ENCODE measurements at places on chromosomes 6 and 20.

- no peak for DNase-seq
These were observed 171.9 kb upstream of the JARID2 start for GRCh38 chr6:15073883-15074465.

GRCh38 chr6:25017486-25017885 is 81.7 kb upstream of the RIPOR2 start:
- DNase-seq: no peak

GRCh38 chr6:170033666-170034065 is 257.2 kb downstream of the DLL1 start:
- DNase-seq: no peak

- DNase-seq: no peak
These were observed 11.9 kb upstream of the RBBP8NL start for GRCh38 chr20:62439218-62439617.

GRCh38 chr6:89599727-89600126 is 38.8 kb downstream of the LYRM2 start:
- DNase-seq: no peak

DNA sequence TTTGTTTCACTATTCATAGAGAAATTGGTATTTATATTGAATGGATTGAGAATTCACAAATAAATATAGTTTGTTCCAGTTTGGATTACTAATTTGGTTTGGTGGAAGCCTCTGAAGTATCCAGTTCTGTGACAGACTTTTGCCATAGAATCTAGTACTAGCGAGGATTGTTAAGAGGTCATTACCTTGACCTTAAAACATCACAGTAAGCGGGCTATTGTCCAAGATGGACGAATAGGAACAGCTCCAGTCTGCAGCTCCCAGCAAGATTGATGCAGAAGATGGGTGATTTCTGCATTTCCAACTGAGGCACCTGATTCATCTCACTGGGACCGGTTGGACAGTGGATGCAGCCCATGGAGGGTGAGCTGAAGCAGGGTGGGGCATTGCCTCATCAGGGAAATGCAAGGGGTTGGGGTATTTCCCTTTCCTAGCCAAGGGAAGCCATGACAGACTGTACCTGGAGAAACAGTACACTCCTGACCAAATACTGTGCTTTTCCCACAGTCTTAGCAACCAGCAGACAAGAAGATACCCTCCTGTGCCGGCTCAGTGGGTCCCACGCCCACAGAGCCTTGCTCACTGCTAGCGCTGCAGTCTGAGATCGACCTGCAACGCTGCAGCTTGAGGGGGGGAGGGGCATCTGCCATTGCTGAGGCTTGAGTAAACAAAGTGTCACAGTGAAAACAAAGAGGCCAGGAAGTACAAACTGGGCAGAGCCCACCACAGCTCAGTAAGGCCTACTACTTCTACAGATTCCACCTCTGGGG is 66.4 kb upstream of the NEDD9 start:
- no peak for DNase-seq

GRCh38 chr20:5033566-5033965 is 32.3 kb upstream of the SLC23A2 start:
- DNase-seq: no peak

- no peak for DNase-seq
These were observed 2.4 kb upstream of the EBF4 start for GRCh38 chr20:2690213-2690612.

DNA sequence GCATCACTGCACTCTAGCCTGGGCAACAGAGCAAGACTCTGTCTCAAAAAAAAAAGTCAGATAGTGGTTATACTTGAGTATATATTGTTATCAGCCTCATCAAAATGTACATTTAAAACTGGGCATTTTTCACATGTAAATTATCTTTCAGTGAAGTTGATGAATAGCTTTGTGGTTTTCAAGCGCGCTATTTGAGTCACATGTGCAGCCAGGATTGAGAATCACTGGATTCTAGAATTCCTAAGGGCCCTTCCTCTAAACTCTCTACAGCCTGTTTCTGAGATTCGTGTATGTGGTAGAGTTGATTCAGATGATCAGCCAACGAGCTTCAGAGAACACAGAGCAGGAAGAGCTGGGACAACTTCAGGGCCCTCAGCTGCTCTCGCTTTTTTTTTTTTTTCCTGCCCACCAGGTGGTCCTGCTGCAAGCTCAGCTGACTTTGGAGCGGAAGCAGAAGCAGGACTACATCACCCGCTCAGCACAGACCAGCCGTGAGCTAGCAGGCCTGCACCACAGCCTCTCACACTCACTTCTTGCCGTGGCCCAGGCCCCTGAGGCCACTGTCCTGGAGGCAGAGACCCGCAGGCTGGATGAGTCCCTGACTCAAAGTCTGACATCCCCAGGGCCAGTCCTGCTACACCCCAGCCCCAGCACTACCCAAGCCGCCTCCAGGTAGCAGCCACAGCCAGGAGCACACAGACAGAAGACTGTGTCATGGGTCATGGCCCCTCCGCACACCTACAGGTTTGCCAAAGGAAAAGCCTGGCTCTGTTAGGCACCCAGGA is 18.3 kb downstream of the C20orf173 start:
- DNase-seq: no peak

GRCh38 chr6:132365281-132365907 is 35.9 kb downstream of the MOXD1 start:
- DNase-seq: no peak

DNA sequence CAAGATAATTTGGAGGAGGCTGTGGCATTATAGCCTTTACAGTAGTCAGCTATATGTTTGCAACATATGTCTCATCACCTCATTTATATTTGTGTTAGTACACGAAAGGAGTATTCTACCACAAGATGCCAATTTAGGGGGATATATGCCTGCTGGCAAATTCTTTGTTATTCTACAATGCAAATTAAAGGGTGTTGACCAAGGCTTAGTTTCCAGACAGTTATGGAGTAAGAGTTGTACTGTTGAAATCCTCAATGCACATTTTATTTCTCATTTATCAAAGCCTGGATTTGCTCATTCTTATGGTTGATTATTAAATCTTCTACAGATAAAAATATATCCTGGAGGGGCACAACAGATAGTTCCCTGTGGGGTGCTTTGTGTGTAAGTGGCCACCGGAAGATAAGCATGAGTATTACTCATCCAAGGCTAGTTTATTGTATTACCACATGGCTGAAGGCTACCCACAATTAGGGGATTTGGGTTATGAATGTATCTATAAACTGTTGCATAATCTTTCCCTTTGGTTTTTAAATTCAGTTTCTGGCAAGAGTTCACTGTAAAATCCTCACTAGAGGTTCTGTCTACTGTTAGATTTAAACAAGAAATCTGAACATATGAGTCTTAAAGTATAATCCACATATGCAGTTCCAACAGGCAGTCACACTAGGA is 9.0 kb downstream of the CST9 start:
- DNase-seq: no peak

- no peak for DNase-seq
These were observed 26.2 kb upstream of the OPRM1 start for GRCh38 chr6:154012852-154013251.

DNA sequence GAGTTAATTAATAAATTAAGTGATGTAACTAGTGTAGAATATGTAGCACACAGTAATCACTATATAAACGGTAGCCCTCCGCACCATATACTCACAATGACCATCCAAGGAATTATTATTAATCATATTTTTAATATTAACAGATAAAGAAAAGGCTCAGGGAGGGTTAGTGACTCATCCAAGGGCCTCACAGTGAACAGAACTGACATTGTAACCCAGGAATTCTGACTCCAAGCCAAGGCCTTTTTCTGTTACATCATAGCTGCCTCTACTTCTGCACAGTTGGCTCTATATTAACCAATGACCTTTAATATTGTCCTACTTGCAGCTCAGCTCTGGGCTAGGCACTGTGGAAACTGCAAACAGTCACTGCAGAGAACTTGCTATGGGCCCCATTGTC is 117.5 kb upstream of the SIRPG start:
- DNase-seq: no peak

GRCh38 chr20:32017711-32018251 is 7.5 kb downstream of the CCM2L start:
- no peak for DNase-seq

- no peak for DNase-seq
These were observed 75.2 kb downstream of the LRRC1 start for GRCh38 chr6:53869964-53870363.

DNA sequence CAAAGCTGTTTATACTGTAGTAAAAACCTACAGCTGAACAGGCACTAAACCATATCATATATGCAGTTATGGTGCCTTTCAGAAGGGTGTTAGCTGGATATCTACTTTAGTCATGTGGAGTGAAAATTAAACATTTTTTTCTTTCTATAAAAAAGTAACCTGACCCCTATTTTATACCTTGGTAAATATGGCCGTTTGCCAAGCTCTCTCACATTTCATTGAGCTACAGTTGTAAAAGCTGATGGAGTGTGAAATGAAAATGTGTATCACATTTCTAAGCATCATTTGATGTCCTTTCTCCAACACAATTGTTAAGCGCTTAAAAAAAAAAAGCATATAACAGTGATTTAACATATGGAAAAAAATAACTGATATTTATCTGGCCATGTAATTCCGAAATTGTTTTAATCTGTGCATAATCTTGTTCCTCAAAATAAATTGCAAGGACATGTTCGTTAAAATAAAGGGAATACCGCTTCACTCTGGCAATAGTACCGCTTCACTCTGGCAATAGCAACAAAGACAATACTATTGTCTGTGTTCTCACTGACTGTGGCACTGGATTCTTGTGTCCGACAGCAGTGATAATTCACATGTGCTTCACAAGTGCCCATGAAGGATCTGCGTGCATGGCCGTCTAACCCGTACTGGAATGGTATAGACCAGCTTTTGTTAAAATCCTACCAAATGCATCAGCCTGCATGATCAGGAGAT is 391.8 kb upstream of the SOX4 start:
- DNase-seq: no peak

DNA sequence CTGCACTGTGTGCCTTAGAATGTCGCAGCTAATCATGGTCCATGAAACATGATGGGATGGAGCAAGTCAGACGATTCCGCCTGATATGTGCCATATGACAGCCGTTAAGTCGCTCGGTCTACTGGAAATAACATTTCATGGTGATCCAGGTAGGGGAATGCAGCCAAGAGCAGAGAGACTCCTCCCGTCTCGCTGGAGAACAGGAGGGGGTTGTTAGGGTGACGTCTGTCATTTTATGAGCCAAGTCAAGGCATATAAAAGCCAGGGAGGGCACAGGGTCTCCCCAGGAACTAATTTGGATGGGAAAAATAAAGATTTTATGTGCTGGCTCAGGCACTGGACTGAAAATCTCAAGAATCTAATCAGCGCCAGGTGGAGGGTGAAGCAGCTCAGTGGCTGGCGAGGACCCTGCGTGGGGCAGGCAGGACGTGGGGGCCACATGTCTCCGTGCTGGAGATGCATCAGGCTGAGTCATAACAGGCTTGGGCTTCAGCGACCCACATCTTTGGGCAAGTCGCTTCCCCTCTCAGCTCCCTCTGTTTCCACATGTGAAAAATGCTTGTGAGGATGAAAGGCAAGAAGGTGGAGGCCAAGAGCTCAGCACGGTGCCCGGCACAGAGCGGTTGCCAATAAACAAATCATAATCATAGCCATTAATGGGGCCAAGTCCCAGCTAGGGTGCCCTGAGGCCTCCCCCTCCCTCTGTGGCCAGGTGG is 234.6 kb downstream of the ANKRD60 start:
- DNase-seq: no peak

DNA sequence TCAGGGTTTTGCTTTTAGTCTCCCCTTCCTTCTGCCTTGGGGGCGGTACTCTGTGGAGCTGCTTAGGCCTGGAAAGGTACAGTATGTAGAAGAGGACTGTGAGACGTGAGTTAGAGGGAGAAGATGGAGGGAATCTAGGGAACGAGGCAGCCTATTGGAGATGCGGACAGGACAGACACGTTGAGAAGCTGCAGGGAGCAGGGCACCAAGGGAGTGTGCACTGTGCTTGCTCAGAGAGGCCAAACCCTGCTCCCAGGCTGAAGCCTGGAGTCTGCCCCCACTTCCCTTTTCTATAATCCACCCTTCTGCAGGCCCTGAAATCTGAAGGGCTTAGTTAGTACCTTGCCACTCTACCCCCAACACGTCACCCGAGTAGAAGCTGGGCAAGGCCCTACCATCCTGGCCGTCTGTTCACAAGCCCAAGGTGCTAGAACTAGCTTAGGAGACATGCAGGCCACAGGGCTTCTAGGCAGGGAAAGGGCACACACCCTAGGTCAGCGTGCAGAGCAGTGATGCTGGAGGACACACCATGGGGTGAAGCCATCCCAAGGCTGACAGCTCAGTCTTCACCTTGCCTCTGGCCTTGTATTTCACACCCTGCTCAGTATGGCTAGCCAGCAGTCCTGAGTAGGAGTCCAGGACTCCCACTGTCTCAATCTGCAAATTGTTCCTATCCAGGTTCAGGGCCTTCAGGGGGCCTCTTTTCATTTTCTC is 6.9 kb downstream of the TP53INP2 start:
- DNase-seq: no peak

DNA sequence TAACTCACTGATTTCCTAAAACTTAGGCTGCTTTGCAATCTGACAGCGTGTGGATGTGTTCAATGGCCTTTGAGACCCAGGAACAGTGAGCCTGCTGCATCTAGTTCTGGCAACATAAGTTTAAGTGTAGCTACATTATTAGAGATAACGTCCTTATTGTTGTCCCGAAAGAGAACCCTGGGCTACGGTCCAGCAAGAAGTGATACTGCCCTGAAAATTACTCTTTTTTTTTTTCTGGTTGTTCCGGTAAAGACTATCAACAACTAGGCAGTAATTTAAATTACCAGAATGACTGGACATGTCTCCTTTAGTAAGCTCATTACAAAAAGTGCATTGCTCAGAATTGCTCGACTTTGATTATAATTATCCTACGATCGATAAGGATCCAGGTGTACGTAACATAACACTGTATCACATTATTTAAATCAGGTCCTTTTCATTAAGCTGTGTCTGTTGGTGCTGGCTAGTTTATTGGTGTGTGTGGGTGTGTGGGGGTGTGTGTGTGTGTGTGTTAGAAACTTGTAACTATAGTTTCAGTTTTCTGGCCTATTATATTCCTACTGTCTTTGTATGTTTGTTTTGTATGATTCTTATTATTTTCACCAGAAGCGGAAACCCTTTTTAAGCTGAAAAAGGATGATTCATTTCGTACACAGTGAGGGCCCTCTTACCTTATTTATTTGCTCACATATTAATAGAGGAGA is 3.0 kb downstream of the TSHZ2 start:
- DNase-seq: no peak

DNA sequence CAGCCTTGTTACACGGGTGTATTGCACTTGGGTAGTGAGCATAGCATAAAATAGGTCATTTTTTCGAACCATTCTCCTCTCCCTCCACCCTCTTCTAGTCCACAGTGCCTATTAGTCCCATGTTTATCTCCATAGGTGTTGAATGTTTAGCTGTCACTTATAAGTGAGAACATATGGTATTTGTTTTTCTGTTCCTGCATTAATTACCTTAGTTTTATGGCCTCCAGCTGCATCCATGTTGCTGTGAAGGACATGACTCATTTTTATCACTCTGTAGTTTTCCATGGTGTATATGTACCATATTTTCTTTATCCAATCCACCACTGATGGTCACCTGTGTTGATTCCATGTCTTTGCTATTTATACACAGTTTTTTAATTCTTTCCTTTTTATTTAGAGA is 889.5 kb downstream of the EYS start:
- DNase-seq: no peak

GRCh38 chr6:80245043-80245442 is 138.6 kb downstream of the BCKDHB start:
- DNase-seq: no peak

GRCh38 chr20:2305479-2305878 is 9.7 kb downstream of the TGM3 start:
- DNase-seq: no peak

- no peak for DNase-seq
These were observed 1353.4 kb upstream of the GJE1 start for GRCh38 chr6:140779341-140779740.
